ENCODE measurements at places on chromosomes 2 and 18.

GRCh38 chr2:149050188-149050587 lies 11.7 kb downstream of the LYPD6B start:
- peaks cover 11% of the 10 kb centered on the region for H3K4me1 ChIP-seq
- no peaks in the 10 kb centered on the region for H3K27me3 ChIP-seq
- peaks cover 2% of the 10 kb centered on the region for H3K36me3 ChIP-seq
- H3K27ac ChIP-seq = no peak overlapping the region

DNA sequence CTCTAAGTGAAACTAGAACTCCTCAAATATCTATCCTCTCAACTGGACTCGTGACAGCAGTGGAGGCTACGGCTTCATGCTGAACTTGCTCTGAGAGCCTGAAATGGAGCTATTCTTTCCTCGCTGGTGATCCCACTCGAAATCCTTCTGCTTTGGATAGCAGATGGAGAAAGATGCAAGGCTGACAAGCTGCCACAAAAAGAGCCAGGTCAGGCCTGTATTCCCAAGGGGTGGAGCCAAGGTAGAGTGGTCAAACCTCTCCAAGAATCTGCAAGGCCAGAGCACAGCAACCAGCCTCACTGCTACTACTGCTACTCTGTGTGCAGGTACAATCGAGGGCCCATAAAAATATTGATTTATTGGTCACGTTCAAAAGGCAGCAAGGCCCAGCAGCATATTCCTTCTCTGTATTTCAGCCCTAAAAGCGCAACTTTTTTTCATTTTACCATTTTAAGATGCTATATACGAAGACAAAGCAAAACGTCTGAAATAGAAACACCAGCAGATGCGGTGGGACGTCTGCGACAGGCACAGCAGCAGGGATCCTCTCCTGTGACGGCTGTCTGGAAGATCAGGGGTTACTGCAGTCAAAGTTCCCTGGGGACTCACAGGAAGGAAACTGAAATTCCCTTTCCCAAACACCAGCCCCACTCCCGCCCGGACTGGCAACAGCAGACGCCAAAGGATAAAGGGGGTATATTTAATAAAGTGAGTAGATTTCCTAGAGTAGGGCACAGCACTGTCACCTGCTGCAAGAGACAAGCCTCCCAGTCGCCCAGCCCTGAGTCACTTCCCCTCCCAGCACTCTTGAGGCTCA lies 2.4 kb downstream of the SPRED2 start:
- H3K27ac ChIP-seq = no peak overlapping the region
- peaks cover 32% of the 10 kb centered on the region for H3K27me3 ChIP-seq
- H3K36me3 ChIP-seq = no peaks in the 10 kb centered on the region
- H3K4me1 ChIP-seq = no peaks in the 10 kb centered on the region
- DNase-seq = no peak

DNA sequence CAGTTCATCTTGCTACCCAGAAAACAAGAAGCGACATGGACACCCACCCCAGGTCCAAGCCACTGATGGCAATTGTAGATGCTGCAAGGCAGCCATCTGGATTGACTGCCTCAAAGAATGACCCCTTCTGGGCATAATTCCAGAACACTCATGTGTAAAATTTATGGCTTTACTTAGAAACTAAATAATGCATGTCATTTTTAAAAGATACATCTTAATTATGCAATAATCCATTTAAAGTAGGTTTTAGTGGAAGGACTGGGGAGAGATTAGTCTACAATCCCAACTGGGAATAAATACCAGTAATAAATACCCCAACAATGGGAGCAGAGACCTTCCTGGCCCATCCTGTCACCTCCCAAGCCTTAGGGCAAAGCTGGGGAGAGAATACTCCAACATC lies 247.7 kb downstream of the SS18 start:
- no peak overlapping the region for H3K27ac ChIP-seq
- no peaks in the 10 kb centered on the region for H3K36me3 ChIP-seq
- H3K27me3 ChIP-seq = peaks cover 16% of the 10 kb centered on the region
- no peak for DNase-seq
- H3K4me1 ChIP-seq = no peaks in the 10 kb centered on the region

- H3K27me3 ChIP-seq = no peaks in the 10 kb centered on the region
- no peaks in the 10 kb centered on the region for H3K36me3 ChIP-seq
- H3K4me3 ChIP-seq = no peak overlapping the region
- H3K27ac ChIP-seq = no peak overlapping the region
- H3K4me1 ChIP-seq = no peaks in the 10 kb centered on the region
Observed at GRCh38 chr2:236856848-236857235, 228.8 kb upstream of the COPS8 start.

DNA sequence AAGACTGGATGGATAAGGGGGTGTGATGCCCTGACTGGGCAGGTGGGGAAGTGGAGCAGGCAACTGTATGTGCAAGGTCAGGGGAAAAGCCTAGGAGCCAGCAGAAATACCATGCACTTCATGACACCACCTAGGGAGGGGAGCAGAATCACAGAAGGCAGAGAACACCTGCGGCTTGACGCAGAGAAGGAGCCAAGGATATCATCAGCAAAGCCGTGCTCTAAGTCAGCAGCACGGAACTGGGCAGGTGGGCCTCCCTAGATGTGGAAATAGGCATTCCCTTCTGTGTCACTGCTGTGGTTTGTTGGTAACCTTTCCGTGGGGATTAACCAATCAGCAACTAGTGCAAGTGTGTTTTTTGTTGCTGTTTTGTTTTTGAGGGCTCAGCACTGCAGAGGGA lies 41.3 kb downstream of the HDLBP start:
- no peak for DNase-seq
- peaks cover 42% of the 10 kb centered on the region for H3K4me1 ChIP-seq
- peaks cover 8% of the 10 kb centered on the region for H3K36me3 ChIP-seq
- H3K27me3 ChIP-seq = no peaks in the 10 kb centered on the region
- H3K27ac ChIP-seq = no peak overlapping the region

DNA sequence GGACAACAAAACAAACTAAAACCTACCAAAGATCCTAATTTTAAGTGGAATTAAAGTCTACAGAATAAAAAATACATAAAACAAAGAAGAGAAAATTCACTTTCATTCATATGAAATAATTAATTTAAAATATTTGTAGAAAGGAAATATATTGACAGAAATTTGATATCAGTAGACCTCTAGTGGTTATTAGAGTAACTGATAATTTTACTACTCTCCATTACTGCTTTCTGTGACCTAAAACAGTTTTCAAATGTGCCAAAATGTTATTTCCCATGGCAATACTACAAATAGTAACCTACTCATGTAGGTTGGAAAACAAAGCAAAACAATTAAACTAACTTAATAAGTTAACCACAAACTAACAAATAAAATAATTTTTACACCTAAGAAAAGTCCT lies 147.1 kb downstream of the NOL4 start:
- H3K4me1 ChIP-seq = no peaks in the 10 kb centered on the region
- DNase-seq = no peak
- no peaks in the 10 kb centered on the region for H3K27me3 ChIP-seq
- H3K27ac ChIP-seq = no peak overlapping the region
- H3K36me3 ChIP-seq = peaks cover 2% of the 10 kb centered on the region
- H3K4me3 ChIP-seq = no peak overlapping the region

DNA sequence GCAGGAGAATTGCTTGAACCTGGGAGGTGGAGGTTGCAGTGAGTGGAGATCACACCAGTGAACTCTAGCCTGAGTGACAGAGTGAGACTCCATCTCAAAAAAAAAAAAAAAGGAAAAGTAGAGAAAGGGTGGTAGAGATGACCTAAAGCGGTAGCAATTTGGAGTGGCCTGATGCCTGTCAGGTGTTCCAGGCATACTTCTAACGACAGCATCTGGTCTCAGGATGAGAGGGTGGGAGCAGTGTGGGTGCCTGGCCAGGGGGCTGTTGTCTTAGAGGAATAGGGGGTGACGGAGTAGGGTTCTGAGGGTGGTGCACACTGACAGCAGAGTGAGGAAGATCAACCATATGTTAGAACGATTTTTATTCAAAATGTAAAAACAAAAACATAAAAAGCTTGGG lies 21.8 kb downstream of the ZNF236 start:
- no peaks in the 10 kb centered on the region for H3K27me3 ChIP-seq
- H3K4me3 ChIP-seq = no peak overlapping the region
- H3K36me3 ChIP-seq = no peaks in the 10 kb centered on the region
- peaks cover 24% of the 10 kb centered on the region for H3K4me1 ChIP-seq
- DNase-seq = no peak

DNA sequence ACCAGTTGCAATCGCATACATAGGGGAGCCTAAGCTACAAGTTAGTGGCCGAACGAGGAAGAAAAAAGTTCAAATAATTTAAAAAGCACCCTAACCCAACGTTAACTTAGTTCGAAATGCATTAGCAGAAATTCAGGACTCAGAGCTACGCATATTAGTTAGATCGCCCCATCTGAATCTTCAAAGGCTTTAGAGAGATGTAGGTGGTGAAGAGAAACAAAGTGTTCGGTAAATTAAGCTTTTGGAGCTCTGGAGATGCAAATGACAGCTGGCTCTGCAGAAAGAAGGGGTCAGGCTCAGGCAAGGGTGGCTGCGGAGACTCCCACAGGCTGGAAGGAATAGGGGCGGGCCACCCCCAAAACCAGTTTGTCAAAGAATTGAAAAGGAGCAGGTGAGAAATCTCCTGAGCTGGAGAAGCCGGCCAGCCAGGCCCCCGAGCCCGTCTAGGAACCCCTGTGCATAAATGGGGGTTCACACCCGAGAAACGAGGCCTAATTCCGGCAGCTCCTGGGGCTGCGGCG lies 621 bp downstream of the TXNL1 start:
- peak; percentile 36 for DNase-seq
- peaks cover 39% of the 10 kb centered on the region for H3K4me1 ChIP-seq
- peak overlapping the region; percentile 98 for H3K4me3 ChIP-seq
- peak overlapping the region; percentile 99 for H3K27ac ChIP-seq
- peaks cover 22% of the 10 kb centered on the region for H3K36me3 ChIP-seq

DNA sequence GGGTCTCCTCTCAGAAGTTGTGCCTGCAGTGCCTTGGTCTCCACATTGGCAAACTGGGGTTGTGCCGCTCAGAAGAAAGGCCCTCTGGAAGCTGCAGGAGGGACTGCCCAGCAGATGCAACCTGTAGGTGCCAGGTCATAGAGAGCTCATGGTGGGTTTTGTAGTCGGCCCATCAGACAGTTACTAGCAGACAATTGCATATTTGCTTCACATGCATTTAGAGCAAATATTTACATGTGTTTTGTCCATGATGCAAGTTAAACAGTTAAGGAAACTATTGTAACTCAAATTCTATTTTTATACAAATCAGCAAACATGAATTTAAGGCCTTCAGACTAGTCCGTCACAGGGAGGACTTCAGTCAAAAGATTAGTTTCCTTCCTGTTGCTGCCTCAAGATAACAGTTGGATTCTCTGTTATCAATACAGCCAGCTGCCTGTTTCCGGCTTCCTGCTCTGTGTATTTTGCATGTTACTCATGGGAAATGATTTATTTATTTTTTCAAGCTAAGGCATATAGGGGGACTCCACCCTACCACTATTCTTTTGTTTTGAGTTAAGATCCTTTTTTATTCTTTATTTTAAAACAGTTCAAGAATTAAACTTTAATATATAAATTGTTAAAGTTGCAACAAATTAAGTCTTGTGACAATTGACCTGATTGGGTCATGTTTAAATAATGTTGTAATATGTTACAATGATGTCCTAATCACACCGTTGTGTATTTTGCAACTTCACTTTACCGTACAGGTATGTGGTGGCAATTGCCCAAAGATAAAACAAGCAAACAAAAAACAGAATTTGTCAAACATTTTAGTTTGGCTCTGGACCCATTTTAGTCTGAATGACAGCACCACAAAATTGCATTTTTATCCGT lies 133.5 kb downstream of the SPTBN1 start:
- DNase-seq = peak; percentile 45
- no peaks in the 10 kb centered on the region for H3K27me3 ChIP-seq
- peaks cover 93% of the 10 kb centered on the region for H3K4me1 ChIP-seq
- H3K4me3 ChIP-seq = peak overlapping the region; percentile 74
- peaks cover 4% of the 10 kb centered on the region for H3K36me3 ChIP-seq
- peak overlapping the region; percentile 95 for H3K27ac ChIP-seq

GRCh38 chr2:137952586-137953129 lies 11.6 kb upstream of the HNMT start:
- H3K27ac ChIP-seq = peak overlapping the region; percentile 32
- H3K36me3 ChIP-seq = no peaks in the 10 kb centered on the region

DNA sequence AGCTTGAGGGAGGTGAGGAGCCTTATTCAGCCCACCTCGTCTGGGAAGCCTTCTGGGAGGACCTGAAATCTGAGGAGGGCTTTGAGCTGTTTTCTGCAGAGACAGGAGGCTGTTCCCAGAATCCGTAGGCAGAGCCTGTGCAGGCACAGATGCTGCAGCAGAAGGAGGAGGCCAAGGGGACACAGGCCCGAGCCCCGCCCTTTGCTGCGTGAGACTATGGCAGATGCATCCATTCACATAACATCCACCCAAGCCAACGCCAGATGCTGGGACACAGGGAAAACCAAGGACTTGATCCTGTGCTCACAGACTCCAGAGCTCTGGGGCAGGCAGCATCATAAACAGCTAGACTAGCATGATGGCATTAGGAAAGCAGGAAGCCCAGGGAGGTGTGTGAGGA lies 98.2 kb downstream of the KCNF1 start:
- H3K27me3 ChIP-seq = peaks cover 6% of the 10 kb centered on the region
- no peaks in the 10 kb centered on the region for H3K4me1 ChIP-seq
- H3K36me3 ChIP-seq = peaks cover 4% of the 10 kb centered on the region
- no peak for DNase-seq
- no peak overlapping the region for H3K4me3 ChIP-seq

- no peak overlapping the region for H3K27ac ChIP-seq
- no peaks in the 10 kb centered on the region for H3K36me3 ChIP-seq
- peaks cover 9% of the 10 kb centered on the region for H3K4me1 ChIP-seq
- H3K27me3 ChIP-seq = peaks cover 29% of the 10 kb centered on the region
- no peak for DNase-seq
Observed at GRCh38 chr2:235954281-235954680, 213.9 kb downstream of the GBX2 start.

GRCh38 chr2:119753041-119753929 lies 6.4 kb upstream of the PTPN4 start:
- H3K4me3 ChIP-seq = no peak overlapping the region
- no peak overlapping the region for H3K27ac ChIP-seq
- H3K4me1 ChIP-seq = peaks cover 27% of the 10 kb centered on the region
- H3K27me3 ChIP-seq = no peaks in the 10 kb centered on the region
- DNase-seq = peak; percentile 15

DNA sequence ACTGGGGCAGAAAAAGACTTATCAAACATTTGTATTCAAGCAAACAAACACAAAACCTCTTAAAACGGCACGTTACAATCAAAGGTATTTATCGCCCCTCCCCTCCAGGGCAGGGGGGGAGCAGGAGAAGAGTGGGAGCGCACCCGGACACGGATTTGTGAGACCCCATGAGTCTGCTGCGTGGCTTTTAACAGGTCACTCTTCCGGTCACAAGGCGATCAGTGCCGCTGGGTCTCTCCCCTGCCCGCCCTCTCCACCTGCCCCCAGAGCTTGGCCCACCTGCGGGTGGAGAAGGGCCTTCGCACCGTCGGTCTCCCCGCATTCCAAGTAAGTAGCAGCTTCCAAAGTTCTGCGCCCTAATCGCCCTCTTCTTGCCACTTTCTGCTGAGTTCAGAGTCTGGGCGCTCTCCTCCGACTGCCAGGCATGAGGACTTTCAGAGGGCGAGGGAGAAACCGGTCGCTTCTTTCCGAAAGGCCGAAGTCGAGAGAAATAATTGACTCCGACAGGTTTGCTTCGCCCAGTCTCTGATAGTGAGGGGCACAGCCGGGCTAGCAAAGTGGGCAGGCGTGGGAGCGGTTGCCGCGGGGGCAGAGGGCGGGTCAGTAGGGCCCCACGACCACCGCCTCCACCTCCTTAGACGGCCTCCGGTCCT lies 800 bp downstream of the RPRM start:
- H3K36me3 ChIP-seq = no peaks in the 10 kb centered on the region
- no peak for DNase-seq
- peaks cover 70% of the 10 kb centered on the region for H3K27me3 ChIP-seq

GRCh38 chr2:150663143-150663542 lies 175.7 kb upstream of the RND3 start:
- no peak for DNase-seq
- no peaks in the 10 kb centered on the region for H3K27me3 ChIP-seq
- no peak overlapping the region for H3K27ac ChIP-seq
- H3K4me1 ChIP-seq = no peaks in the 10 kb centered on the region
- H3K4me3 ChIP-seq = no peak overlapping the region
